ENCODE measurements at places on chromosomes 13 and 19.

DNA sequence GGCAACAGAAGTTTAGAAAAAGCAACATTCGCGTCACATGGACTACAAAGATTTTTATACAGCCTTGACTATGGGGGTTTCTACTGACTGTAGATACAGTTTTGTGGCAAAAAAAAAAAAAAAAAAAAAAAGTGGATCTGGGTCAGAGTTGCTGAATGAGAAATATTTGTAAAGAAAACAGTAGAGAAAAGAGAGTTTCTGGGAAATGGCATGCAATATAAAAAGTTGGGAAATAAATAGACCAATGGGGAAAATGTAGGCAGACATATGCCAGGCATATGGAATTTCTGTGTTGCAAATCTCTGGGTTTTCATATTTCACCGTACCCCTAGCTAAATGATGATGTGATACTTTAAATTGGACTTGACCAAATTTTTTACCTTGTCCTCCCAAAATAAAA is 315.3 kb downstream of the EFNB2 start:
- no peak for DNase-seq

DNA sequence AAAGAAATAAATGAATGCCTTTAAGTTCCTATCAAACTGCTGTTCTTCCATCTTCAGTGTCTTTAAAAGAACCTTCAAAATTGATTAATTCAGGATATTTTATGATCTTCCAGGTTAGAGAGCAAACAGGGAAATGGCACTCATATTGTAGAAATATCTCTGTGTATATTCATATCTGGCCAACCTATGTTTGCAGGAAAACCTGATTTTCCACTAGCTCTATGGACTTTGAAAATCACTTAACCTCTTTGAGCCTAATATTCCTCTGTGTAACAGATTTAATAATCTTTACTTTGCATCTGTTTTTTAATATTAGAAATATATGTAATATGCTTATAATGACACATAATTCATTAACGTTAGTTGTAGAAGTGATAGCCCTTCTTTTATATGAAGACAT is 227.7 kb upstream of the ATXN8OS start:
- DNase-seq: no peak

DNA sequence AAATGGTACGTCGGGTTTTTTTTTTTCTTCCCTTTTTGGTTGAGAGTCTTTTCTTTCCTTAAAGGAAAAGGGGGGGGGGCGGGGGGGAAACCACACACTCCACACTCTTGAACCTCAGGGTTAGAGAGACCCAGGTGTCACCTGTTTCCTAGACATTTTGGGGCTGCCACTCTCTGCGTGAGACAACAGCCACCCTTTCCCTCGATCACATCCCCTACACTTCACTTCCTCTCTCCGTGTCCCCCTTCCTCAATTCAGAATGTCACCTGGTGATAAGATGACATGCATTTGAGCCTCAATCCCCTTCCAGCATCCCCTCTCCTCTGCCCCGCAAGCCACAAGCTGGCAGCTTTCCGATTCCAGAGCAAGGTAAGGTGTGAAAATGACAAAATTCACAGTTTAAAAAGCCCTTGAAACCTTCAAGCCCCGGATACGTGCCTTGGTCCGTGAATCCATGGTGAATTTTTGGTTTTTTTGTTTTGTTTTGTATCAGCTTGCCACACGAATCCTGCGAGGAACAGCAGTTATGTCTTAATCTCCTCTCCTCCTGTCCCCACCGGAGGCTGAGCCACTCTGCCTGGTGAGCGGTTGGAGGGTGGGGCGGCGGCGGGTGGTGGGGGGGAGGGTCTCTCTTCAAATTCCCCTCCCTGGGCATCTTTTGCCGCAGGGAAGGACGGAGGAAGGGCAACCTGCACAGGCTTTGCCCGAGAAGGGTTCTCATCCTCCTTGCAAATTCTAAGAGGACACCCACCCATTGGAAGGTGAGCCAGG is 4.2 kb downstream of the PTPRS start:
- DNase-seq: no peak

- DNase-seq: peak; percentile 56
These were observed 55.4 kb downstream of the SACS start for GRCh38 chr13:23377983-23378632.

- DNase-seq: no peak
These were observed 7.8 kb upstream of the CEACAM5 start for GRCh38 chr19:41700381-41701195.

- no peak for DNase-seq
These were observed 38.6 kb downstream of the ELL start for GRCh38 chr19:18483119-18483890.

- no peak for DNase-seq
These were observed 40.0 kb downstream of the MYO16 start for GRCh38 chr13:108669381-108669780.

- DNase-seq: no peak
These were observed 274.7 kb downstream of the FOXO1 start for GRCh38 chr13:40391788-40392187.
